GM12891 (cell line): ENCODE measurements at places on chromosomes 5 and 9.

- DNase-seq, result no peak
Observed at GRCh38 chr9:16002816-16003215, 450.0 kb downstream of the CCDC171 start.

DNA sequence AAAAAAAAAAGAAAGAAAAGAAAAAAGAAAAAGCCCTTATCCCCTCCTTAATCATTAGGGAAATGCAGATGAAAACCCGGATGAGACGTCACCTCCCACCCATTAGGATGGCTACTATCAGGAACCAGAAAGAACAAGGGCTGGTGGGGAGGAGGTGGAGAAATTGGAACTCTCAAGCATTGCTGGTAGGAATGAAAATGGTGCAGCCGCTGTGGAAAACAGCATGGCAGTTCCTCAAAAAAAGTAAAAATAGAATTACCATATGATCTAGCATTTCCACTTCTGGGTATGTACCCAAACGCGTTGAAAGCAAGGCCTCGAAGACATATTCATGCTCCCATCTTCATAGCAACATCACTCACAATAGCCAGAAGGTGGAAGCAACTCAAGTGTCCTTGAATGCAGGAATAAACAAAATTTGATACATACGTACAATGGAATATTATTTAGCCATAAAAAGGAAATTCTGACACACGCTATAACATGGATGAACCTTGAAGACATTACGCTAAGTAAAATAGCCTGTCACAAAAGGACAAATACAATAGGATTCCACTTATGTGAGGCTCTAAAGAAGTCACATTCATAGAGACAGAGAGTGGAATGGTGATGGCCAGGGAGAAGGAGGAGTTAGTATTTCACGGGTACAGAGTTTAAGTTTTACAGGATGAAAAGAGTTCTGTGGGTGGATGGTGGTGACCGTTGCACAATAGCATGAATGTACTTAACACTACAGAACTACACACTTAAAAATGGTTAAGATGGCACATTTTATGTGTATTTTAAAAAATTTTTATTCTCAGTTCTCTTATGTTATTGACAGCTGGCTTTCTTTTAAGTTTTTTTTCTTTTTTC lies 166.8 kb upstream of the IER5L start:
- no peak for DNase-seq

GRCh38 chr5:154753792-154754191 lies 1.4 kb upstream of the LARP1 start:
- no peak for DNase-seq

DNA sequence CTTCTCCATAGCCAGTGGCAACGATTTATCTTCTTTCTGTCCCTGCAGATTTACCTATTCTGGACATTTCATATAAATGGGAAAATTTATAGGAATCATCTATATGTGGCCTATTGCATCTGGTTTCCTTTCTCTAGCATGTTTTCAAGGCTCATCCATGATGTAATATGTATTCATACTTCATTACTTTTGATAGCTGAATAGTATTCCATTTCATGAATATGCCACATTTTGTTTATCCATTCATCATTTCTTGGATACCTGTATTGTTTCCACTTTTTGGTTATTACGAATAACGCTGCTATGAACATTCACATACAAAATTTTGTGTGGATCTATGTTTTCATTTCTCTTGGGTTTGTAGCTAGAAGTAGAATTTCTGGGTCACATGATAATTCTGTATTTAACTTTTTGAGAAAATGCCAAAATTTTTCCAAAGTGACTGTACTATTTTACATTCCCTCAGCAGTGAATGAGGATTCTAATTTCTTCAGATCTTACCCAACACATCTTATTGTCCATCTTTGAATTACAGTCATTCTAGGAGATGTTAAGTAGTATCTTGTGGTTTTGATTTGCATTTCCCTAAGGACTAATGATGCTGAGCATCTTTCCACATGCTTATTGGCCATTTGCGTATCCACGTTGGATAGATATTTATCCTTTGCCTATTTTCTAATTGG lies 3.6 kb downstream of the IARS1 start:
- no peak for DNase-seq

DNA sequence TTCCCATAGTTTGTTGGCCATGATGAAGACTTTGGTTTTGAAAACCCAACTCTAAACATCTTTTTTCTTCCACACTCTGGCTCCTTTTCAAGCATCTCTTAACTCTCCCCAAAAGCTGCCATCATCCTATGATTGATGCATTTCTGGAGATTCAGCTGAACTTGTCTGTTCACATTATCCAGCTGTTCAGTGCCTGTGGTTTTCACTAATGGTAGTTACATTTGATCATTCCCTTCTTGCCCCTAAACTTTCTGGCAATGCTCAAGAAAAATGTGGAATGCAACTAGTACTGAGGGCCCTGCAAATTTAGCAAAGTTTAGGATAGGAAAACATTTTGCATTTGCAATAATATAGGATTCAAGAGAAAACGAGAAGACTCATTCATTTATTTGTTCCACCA lies 267.5 kb downstream of the ENC1 start:
- no peak for DNase-seq

DNA sequence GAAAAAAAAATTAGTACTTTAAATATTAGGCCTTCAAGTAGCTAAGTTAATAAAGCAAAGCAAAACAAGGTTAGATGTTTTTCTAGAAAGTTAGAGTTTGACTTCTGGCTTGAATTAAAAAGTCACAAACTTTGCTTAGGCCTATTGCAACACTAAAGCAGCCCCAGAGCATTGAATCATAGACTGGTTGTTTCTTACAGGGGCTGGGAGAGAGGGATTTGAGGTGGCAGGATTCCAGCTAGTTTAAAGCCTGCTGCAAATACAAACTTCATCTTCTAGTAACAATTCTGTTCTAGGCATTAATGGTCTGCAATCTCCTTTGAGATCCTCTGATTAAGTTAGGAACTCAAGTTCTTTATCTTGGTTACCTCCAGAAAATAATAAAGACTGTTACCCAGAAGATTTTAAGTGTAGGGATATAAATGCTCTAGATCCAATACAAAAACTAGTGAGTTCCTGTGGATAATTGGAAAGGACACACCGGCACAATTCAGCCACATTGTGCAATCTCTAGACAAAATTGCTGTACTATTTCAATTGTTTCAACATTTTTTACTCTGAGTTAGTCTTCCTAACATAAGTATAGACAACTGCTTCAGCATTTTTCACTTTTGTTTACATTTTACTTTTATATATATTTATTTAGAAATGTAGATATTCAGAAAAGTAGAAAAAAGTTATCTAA lies 12.6 kb downstream of the OR13C5 start:
- no peak for DNase-seq

- no peak for DNase-seq
Observed at GRCh38 chr9:29282121-29282520, 1708.8 kb upstream of the C9orf72 start.

DNA sequence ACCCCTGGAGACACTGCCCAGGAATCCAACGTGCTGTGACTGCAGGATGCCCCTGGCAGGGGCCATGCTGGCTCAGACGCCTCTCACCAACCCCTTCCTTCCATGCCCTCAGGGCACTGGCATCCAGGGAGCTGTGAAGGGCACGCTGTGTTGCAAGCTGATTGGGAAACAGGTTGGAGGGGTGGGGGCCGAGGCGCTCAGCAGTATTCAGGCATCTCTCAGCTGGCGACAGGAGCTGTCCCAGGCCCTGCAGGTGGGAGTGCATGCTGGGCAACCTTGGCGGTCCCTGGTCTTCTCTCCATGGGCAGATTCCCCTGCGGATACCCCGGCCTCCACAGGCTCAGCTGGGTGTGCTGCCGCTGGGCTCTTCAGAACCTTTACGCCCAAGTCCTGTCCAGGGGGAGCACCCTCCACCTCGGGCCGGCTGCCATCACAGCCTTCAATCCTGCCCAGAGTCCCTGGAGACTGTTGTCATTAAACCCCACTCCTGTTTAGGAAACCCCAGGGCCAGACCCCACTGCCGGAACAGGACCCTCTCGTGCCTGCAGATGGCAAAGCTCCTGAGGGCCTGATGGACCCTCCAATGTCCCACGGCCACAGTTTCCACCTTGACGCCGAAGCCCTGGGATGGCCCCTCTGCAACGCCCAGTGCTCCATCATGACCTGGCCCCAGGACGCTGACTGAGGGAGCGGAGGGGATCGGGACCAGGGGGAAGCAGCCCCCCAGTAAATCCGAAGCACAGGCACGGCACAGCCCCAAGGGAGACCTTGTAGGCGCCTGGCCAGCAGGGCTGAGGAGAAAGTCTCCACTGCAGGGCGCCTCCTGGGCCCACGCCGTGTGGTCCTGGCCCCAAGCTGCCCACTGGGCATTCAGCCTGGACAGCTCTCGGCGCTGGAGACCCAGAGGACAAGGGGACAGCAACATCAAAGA lies 9.3 kb downstream of the TPPP start:
- no peak for DNase-seq

GRCh38 chr5:132492386-132493125 lies 2.0 kb upstream of the IRF1 start:
- no peak for DNase-seq
